Keratinocyte (primary cell): ENCODE measurements at places on chromosomes 4 and X. TPM values are rescaled to one million over a fixed set of nuclear protein-coding genes. Genes with fewer than 3 reads are reported as not detected.

- H3K4me3 ChIP-seq = peak overlapping the region; percentile 80
- H3K27me3 ChIP-seq = no peaks in the 10 kb centered on the region
- H3K36me3 ChIP-seq = no peaks in the 10 kb centered on the region
Observed at GRCh38 chrX:155215443-155216178, 649 bp upstream of the VBP1 start.

- no peaks in the 10 kb centered on the region for H3K27me3 ChIP-seq
- DNase-seq = no peak
- H3K36me3 ChIP-seq = no peaks in the 10 kb centered on the region
- no peak overlapping the region for H3K4me3 ChIP-seq
Observed at GRCh38 chr4:140195806-140196205, 41.8 kb upstream of the MAML3 start.

GRCh38 chr4:3776166-3777032, 10.2 kb downstream of the ADRA2C start:
- no peak overlapping the region for H3K27ac ChIP-seq
- no peaks in the 10 kb centered on the region for H3K4me1 ChIP-seq
- no peak overlapping the region for H3K4me3 ChIP-seq
- no peak for DNase-seq
- H3K36me3 ChIP-seq = no peaks in the 10 kb centered on the region

- H3K27ac ChIP-seq = peak overlapping the region; percentile 10
- H3K4me1 ChIP-seq = peaks cover 8% of the 10 kb centered on the region
- no peaks in the 10 kb centered on the region for H3K27me3 ChIP-seq
- peak; percentile 26 for DNase-seq
- H3K36me3 ChIP-seq = no peaks in the 10 kb centered on the region
Observed at GRCh38 chr4:89724716-89725115, 112.2 kb downstream of the SNCA start.

DNA sequence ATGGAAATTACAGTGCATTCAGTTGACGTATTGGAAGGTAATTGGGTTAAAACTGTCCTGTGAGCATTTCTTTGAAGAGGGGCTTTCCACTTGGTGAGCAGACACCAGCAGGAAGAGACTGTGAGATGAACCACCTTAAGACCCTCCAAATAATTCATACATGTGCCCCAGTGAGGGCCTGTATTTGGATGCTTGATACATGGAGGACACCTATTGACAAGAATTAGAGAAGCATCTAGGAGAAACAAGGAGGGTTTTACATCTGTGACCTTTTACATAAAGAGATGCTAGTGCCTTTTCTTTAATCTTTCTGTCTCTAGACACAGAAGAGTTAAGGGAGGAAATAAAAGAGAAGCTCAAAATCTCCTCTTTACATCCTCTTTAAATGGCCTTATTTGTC, 1115.3 kb upstream of the IGFBP7 start:
- H3K27me3 ChIP-seq = no peaks in the 10 kb centered on the region
- no peak overlapping the region for H3K4me3 ChIP-seq
- H3K27ac ChIP-seq = no peak overlapping the region
- DNase-seq = no peak

GRCh38 chr4:99529228-99529627, 18.4 kb downstream of the C4orf17 start:
- H3K4me3 ChIP-seq = no peak overlapping the region
- H3K27me3 ChIP-seq = no peaks in the 10 kb centered on the region
- no peak for DNase-seq

GRCh38 chr4:65819192-65819591, 148.9 kb upstream of the EPHA5 start:
- H3K27ac ChIP-seq = no peak overlapping the region
- DNase-seq = no peak
- H3K27me3 ChIP-seq = no peaks in the 10 kb centered on the region
- H3K4me3 ChIP-seq = no peak overlapping the region
- no peaks in the 10 kb centered on the region for H3K4me1 ChIP-seq

ELF4 gene
- 13.7 to 25.6 TPM (median 17.6 TPM) in 3 replicates for polyA plus RNA-seq

TGIF2LX gene
- not detected in 3 replicates for polyA plus RNA-seq
